ENCODE measurements at places on chromosomes 1 and 21. TPM values are rescaled to one million over a fixed set of nuclear protein-coding genes. Genes with fewer than 3 reads are reported as not detected.

GRCh38 chr1:79662596-79662995, 656.1 kb upstream of the ADGRL4 start:
- DNase-seq, result no peak

Gene NBPF6
- not detected for total RNA-seq

- DNase-seq, result peak; percentile 7
Measured at GRCh38 chr1:18234790-18235242, 127.2 kb downstream of the IGSF21 start.

GRCh38 chr1:111992476-111992875, 3.0 kb upstream of the KCND3 start:
- no peak for DNase-seq

DNA sequence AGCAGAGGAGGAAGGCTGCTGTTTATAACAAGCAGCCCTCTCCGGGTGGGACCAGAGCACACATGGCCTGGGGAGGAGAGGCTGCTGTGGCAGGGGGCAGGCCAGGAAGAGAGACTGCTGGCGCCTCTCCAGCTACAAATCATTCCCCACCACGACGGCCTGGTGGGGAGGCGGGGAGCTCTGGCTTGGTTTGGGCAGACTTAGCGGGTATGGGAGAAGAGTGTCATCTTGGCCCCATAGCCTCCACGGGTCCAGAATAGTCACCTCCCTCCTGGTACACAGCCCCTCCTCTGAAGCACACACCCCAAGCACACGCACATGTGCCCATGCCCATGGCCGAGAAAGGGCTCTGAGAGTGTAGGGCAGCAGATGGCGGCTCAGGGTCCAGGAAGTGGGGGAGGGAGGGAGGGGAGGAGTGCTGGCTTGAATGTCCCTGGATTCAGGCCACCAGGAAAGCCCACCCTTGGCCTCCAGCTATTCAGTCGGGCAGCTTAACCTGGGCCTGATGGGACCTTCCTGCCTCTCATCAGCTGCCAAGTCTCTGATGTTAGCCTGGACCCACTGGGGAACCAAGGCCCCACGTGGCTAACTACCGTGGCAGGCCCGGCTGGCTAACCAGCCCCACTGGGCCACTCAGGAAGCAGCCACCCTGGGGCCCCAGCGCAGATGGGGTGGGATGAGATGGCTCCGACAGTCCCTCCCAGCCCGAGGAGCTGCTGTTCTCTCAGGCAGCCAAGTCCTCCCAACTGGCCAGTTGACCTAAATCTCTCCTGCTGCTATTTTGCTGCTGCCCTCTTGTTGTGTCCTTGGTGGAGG, 10.9 kb downstream of the LRP8 start:
- DNase-seq, result no peak

GRCh38 chr1:65259816-65260215, 49.5 kb upstream of the DNAJC6 start:
- no peak for DNase-seq

- no peak for DNase-seq
Measured at GRCh38 chr1:22350924-22351767, 100.5 kb upstream of the ZBTB40 start.

DNA sequence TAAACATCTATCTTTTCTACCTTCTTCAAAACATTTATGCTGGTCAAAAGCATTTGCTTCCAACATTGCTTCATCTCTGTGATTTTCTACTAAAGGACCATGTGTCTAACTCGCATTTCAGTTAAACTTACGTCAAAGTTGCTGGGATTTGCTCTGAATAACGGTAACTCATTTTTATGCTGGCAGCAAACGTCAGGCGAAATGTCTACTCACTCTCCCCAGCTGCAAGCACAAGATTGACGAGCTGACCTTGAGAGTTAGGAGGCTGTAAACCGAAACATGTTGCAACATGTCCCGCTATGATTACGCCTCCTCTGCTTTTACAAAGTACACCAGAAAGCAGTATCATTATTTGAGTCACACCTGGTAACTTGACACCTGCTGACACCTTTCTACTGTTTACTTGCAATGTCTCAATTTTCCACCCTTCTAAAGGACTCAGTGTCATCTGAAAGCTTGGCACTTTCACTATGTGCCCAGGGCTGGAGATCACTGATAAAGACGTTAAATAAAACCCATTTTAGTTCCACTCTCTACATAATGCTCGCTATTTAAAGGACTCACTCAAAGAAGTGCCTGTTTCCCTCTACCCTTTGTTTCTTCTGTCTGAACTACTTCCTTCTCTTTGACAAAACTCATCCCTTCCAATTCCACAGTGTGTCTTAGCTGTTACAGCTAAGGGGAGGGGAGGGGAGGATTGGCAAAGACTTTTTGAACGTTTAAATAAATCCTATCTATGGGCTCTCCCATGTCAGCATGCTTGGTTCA, 111.9 kb downstream of the PTPN14 start:
- no peak for DNase-seq

Gene PTPN7
- total RNA-seq, result 1.3 TPM

GRCh38 chr1:226568975-226569741, 20.6 kb downstream of the STUM start:
- no peak for DNase-seq

- DNase-seq, result no peak
Measured at GRCh38 chr1:10706376-10706913, 90.0 kb downstream of the CASZ1 start.

- no peak for DNase-seq
Measured at GRCh38 chr1:8014381-8014988, 11.6 kb downstream of the ERRFI1 start.

- no peak for DNase-seq
Measured at GRCh38 chr1:119260506-119260905, 108.1 kb upstream of the HAO2 start.

Gene OR6Y1
- total RNA-seq, result not detected

DNA sequence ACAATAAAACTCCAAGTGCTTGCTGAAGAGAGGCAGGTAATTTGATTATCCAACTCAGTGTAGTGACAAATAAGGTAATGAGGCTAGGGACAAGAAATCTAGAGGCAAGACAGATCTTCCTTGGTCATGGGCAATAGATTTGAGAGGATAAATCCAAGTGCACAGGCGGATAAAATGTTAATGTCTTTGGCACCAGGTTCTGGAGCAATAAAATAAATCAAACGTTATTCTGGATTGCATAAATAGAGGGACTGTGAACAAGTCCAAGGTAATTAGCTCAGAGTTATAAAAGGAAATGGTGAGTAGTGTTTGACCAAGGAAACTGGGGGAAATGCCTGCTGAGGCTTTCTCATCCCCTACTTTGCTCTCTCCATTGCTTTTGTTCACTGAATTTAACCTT, 329.3 kb upstream of the PROX1 start:
- no peak for DNase-seq

Gene TMEM167B
- total RNA-seq, result 36.5 TPM

Gene FCRL4
- total RNA-seq, result not detected

DNA sequence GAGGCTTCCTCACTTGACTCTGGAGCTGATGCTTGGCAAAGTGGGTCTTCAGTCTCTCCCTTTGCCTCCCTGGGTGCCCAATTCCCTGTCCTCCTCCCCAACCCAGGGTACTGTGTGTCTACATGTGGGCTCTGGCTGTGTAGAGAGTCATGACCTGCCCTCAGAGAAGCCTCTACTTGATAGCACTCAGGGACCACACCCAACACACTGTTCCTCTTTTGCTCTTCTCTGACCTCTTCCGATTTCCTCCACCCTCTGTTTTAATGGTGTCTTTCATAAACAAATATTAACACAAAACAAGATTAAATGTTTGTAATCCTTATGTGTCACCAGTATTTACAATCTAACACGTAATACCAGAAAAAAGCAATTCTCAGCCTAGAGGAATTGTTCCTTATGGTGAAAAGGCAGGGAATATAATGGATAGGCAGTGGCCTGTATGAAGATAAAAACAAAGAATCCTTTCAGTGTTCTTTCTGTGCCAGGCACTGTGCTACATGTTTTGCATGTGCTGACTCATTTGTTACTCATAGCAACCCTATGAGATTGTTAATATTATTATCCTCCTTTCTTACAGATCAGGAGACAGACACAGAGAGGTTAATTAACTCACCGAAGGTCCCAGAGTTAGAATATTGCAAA, 58.2 kb downstream of the HSD3B1 start:
- DNase-seq, result no peak

- no peak for DNase-seq
Measured at GRCh38 chr21:32951041-32951440, 74.7 kb upstream of the OLIG2 start.

Measured in thyroid gland (tissue), 4 donors.